Activated naive CD8-positive, alpha-beta T cell treated with anti-CD3 and anti-CD28 coated beads, Interleukin-2, amount 50 U/mL, for 16 hours (primary cell): ENCODE measurements at places on chromosomes 11 and 22.

DNA sequence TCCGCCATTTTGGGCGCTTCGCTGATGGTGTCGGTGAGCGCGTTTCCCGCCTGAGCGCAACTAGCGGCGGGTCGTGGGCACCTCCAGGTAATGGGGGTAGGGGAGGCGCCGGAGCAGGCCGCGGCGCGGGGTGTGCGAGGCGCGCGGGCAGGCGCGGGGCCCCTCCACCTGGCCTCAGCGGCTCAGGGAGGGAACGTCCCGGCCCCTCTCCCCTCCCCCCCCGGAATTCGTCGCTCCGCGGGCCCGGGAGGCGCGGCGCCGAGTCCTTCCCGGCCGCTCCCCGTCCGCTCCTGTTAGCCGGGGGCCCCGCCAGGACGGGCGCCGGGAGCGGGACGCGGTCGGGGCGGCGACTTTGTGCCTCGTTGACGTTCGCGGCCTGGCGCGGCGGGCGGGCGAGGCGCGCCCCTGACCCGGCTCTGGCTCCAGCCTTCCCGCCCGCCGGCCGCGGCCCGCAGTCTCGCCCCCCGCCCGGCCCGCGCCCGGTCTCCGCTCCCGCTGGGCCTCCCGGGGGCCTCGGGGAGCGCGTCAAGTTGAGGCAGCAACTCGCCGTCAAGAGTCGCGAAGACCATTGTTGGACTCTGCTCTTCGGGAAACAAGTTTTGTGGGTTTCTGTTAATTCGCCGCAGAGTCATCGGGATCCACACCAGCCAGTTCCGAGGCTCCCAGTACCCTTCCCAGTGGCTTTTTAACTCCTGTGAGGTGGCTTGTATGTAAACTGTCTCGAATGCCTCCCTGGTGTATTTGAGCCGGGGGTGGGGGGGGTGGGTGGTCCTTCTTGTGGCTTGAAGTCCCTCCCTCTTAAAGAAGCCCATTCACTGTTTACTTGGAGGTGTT lies at the start of gene PPP6R3:
Gene PPP6R3 (plus strand): TSS at position 12 of the 834 bp plus-strand sequence. CDS start 76,913 bp downstream, outside the sequence.
- no peak for DNase-seq

GRCh38 chr11:68002938-68003845 lies 705 bp downstream of the UNC93B1 start:
- no peak for DNase-seq

- DNase-seq = no peak
Measured at GRCh38 chr11:62954478-62954877, 30.3 kb downstream of the SLC22A6 start.

DNA sequence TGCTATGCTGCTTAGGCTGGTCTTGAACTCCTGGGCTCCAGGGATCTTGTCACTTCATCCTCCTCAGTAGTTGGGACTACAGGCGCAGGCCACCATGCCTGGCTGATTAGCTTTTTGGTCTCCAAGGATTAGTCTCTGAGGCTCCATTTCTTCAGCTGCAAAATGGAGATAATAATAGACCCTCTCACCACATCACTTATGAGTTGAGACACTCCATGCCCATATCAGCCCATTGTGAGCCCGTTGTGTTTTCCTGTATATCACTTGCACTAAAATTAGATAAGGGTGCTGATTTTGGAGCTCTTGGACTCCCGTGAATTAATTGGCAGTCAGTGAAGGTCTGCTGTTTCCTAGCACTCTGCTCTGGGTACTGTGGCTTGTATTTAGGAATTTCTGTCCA lies 36.0 kb downstream of the DEPDC5 start:
- DNase-seq = no peak
